Fibroblast of villous mesenchyme (primary cell): ENCODE measurements at places on chromosomes 12 and 14. TPM values are rescaled to one million over a fixed set of nuclear protein-coding genes. Genes with fewer than 3 reads are reported as not detected.

GRCh38 chr14:73462815-73463214, 4.5 kb upstream of the NUMB start:
- DNase-seq: peak; percentile 50

GRCh38 chr14:74936731-74937130, 13.7 kb upstream of the RPS6KL1 start:
- no peak for DNase-seq

GRCh38 chr12:18897823-18898222, 159.9 kb downstream of the CAPZA3 start:
- no peak for DNase-seq

BDKRB2 gene
- total RNA-seq: 51.5 and 105 TPM in 2 replicates

ADCY6 gene
- 39.6 and 47.1 TPM in 2 replicates for total RNA-seq
